Amniotic epithelial cell (primary cell): ENCODE measurements at places on chromosomes 3 and 15.

GRCh38 chr15:59290295-59291212 lies 82.1 kb downstream of the MYO1E start:
- no peak for DNase-seq

DNA sequence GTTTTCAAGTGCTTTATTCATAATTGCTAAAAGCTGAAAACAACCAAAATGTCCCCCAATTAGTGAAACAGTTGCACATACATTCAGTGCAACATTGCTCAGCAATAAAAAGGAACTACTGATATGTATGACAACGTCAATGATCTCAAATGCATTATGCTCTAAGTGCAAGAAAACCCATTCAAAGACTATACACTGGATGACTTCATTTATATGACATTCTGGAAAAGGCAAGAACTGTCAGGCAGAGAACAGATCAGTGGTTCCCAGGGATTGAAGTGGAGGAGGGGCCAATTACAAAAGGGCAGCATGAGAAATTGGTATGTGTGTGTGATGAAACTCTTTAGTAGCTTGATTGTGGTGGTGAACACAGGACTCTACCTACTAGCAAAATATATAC lies 585.6 kb downstream of the TBL1XR1 start:
- DNase-seq, result peak; percentile 13

GRCh38 chr3:129893581-129894070 lies at the start of gene TMCC1:
Gene TMCC1, minus strand, starts transcription at chr3:129893711.
- DNase-seq, result peak; percentile 63

- no peak for DNase-seq
Observed at GRCh38 chr15:58490086-58490887, 58.5 kb downstream of the LIPC start.

DNA sequence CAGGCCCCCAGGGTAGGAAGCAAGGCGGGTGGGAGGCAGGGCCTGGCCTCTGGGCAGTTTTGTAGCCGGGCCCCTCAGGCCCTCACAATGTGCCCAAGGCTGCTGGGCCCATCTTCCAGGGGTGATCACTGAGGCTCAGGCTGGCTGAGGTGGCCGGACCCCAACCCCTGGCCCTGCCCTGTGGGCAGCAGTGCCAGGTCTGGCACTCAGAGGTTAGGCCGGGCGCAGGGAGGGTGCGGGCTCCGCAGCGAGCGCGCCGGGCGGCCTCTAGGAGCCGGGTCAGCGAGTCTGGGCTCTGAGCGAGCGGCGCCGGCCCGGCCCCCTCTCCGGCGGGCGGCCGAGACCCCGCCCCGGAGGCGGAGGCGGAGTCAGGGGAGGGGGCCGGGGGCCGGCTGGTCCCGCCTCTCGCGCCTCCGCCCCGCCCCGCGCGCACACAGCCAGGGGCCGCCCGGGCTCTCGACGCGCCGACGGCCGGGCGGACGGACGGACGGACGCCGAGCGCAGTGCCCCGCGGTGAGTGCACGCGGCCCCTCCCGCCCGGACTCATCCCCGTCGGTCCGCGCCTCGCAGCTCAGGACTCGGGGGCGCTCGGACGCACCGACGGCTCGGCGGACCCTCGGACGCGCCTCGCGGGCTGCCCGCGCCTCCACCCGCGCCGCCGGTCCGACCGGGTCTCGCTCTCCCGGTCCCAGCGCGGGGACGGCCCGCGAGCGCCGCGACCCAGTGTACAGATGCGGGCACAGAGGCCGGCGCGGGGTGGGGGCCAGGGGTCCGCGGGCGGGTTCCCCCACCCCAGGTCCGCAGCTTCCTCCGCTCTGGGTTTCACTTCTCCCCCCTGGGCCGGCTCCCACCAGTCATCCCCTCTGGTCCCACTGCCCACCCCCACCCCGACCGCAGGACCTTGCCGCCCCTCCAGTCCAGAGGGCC lies at the start of gene FBLN2:
TSS of gene FBLN2 (plus strand) at position 430 of the 927 bp plus-strand sequence. CDS start 21,231 bp downstream, outside the sequence.
- peak; percentile 44 for DNase-seq
